ENCODE measurements at places on chromosomes 2 and 18.
A peak's percentile ranks its signal among the peaks of the same experiment; 100 is the strongest.

DNA sequence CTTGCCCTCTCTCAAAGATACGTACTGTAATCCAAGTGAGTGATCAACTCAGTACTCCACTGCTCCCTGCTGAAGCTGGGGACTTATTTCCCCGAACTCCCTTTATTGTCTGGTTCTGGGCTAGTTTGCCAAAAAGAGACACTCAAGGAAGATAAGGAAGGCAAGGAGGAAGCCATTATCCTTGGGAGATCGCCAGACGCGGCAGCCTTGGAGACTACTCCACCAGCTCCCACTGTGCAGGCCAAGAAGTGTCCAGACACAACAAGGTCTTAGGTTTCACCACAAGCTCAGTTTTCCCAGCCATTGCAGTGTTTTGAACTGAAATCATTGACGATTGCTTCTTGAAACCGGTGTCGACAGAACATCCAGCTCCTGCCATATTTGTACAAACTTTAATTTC lies 439.6 kb upstream of the UBE2E3 start:
- DNase-seq: no peak

- DNase-seq: no peak
Measured at GRCh38 chr2:240229603-240230235, 89.3 kb upstream of the OTOS start.

GRCh38 chr2:205932861-205933260 lies 153.1 kb downstream of the INO80D start:
- DNase-seq: no peak

GRCh38 chr2:112159454-112159921 lies 21.3 kb downstream of the FBLN7 start:
- DNase-seq: no peak

DNA sequence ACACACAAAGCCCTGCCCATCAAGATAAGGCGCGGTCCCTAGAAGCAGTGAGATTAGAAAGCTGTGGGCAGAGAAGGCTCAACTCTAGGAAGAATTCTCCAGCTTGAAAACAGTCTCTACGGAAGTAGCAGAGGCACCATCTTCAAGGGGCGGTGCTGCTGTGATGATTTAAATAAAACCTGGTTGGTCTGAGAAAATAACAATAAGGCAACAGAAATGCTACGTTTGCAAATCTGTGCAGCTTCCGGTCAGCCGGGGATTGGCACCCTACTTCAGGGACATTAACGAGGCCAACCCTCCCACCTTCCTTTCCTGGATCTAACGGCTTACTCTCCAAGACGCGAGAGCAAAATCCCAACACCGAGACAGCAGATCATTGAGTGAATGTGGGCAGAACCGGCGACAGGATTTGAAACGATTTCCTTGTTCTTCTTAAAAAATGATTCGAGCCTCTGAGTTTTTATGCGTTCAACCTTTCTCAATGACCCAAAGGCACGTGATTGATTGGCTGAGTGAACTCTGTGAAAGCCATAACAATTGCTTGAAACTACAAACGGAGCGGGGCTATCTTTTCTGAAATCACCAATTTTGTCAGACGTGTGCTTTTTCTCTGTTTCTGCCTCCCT lies 93.7 kb upstream of the ZNF516 start:
- DNase-seq: no peak

DNA sequence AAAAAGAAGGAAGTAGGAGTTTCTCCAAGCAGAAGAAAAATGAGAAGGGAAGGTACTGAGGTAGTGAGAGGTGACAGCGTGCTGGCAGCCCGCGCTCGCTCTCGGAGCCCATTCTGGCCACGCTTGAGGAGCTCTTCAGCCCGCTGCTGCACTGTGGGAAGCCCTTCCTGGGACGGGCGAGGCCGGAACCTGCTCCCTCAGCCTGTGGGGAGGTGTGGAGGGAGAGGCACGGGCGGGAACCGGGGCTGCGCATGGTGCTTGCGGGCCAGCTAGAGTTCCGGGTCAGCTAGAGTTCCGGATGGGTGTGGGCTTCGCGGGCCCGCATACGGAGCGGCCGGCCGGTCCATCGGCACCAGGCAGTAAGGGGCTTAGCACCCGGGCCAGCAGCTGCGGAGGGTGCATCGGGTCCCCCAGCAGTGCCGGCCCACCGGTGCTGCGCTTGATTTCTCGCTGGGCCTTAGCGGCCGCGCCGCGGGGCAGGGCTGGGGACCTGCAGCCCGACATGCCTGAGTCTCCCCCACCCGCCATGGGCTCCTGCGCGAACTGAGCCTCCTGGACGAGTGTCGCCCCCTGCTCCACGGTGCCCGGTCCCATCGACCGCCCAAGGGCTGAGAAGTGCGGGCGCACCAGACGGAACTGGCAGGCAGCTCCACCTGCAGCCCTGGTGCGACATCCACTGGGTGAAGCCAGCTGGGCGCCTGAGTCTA lies 11.1 kb upstream of the CYS1 start:
- DNase-seq: no peak

- no peak for DNase-seq
Measured at GRCh38 chr2:133407341-133407740, 160.9 kb downstream of the NCKAP5 start.

DNA sequence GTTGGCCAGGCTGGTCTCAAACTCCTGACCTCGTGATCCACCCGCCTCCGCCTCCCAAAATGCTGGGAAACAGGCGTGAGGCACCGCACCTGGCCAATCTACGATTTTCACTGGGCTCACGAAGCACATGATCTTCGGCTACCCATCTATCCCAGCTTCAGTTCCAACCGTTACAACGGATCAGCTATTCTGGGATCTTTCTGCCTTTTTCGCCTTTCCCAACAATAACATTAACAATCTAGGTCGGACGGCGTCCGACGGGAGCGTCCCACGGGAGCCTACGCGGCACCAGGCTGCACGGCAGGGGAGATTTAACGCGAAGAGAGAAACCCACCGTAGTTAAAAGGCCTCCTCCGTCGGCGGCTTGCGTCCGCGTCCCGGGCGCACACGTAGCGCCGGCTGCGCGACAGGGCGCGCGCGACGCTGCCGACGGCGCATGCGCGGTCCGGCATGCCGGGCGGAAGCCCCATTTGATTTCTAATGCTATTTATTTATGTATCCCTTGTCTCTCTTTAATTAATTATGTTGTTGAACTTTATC lies at the start of gene MSL3B:
MSL3B (minus strand) TSS at position 394 of the 540 bp plus-strand sequence.
- DNase-seq: no peak

DNA sequence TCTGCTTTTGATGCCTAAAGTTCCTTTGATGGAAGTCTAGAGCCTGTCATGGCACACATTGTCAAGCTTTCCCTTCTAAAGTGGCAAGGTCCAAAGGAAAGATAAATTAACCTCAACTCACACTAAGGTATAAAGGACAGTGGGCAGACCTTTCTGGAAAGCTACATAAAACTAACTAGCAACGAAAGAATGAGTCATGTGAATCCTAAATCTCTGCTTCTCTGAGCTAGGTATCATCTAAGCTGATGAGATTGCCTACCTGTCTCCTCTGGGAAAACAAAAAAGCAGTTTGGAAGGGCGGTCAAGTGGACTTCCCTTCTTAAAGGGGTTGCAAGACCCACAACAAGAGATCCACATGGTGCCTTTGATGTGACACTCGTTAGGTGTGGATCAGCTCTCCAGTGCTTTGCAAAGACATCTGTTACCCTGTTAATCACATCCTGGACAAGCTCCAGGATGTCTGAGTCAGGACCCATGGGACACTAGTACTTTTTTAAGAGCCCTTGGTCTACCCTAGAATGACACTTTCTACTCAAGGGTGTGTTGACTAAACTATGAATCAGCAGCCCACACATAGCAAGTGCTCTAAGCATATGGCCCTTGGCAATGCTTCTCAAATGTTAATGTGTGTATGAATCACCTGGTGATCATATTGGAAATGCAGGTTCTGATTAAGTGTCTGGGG lies 173.5 kb downstream of the ALK start:
- DNase-seq: peak; percentile 68

GRCh38 chr2:128412181-128412871 lies 93.7 kb upstream of the HS6ST1 start:
- no peak for DNase-seq

DNA sequence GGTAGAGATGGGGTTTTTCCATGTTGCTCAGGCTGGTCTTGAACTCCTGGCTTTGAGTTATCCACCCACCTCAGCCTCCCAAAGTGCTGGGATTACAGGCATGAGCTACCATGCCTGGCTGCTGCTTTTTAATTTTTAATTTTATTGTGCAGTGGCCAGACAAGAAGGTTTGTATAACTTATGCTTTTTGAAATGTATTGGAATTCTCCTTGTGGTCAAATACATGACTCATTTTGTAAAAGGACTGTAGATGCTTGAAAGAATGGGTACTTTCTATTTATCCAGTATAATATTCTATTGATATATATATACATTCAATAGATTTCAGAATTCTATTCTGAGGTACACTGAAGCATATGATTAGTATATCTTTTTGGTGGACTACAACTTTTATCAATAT lies 82.6 kb upstream of the ST3GAL5 start:
- peak; percentile 35 for DNase-seq

DNA sequence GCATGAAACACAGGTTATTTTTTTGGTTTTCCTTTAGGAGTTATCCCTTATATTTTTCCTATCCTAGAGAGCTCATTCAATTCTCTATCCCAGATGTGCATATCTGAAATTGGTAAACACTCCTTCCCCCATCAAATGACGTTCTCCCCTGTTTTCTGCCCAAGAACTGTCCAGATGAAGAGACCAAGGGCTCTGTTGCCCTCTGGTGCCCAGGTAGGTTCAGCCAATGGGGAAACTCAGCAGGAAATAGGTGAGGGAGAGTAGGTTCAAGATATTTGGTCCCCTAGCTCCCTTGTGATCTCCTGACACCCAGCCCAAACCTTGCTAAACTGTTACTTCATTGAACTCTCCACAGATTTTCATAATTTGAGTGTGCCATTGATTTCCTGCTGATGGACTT lies 14.1 kb upstream of the INO80C start:
- DNase-seq: no peak

DNA sequence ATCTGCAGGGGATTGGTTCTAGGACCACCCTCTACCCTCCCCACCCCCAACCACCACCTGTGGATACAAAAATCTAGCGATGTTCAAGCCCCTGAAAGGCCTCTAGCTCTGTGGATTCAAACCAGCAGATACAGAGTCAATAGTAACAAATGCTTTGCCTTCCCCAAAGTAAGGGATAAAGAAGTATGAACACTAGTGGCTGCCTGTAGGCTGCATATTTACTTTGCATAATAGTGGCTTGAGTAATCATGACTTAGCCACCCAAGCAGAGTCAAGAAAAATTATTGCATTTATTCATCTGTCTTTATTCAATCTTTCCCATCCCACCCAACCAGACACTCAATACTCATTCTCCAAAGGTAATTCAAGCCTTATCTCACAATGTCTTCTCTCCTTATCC lies 43.8 kb downstream of the SOCS6 start:
- DNase-seq: no peak

- no peak for DNase-seq
Measured at GRCh38 chr2:120605231-120605935, 130.3 kb upstream of the GLI2 start.

DNA sequence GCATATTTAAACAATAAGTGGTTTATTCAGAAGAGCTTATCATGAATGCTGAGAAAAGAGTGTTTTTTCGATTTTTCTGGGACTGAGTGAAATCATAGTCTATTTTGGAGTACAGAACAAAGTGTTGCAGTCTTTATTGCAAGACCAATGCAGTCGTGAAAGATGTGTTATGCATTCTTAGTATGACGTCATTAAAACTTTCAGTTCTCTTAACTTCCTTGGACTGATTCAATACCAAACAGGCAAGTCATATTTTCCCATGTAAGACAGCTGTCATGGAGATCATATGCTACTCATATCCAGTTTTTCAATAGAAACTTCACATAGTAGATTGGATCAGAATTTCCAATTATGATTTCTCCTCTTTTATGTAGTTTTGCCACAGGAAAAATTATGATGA lies 92.6 kb downstream of the RIT2 start:
- DNase-seq: no peak

DNA sequence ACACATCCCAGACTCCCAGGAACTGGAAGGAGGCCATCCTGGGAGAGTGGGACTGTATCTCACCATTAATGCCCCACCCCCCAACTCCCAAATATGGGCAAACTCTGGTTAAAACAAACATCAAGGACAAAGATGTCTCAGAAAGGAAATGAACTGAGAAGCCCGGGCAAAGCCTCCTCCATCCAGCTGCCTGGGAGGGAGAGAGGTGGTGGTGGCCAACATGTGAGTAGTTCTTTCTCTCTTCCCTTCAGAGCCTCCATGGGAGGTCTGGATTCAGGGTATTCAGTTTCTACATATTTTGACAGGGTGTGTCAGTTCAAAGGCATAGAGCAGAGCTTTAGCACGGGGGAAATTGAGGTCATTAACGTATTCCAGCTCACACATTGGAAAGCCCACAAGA lies 57.5 kb downstream of the CXCR4 start:
- DNase-seq: no peak

GRCh38 chr2:181178823-181179412 lies 198.5 kb downstream of the UBE2E3 start:
- DNase-seq: no peak

DNA sequence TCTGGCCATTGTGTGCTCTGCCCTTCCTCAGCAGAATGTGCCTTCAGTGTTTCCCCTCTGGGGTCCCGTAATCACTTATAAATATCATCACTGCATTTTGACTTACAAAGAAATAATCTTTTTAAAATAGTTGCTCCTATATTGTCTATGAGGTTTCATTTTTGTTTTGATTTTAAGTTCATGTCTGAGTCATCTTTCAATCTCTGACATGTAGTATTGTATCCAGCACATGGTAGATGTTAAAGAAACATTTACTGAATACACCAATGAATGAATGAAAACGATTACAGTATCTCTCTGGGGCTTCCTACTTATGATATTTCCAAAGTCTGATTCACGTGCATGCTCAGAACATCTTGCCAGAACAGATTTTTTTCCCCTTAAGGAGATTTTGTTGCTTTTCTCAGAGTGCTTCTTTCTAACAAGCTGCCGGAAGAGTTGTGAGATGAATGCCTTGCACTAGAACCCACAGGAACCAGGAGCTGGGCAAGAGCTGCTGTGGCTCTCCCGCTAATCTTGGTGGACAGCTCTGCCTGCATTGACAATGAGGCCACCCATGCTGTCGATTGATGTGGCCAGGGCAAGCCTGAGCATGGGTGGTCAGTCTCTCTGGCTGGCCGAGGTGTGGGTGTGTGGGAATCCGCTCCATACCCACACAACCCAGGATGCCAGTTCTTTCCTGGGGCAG lies 199.4 kb downstream of the CYRIA start:
- DNase-seq: no peak

DNA sequence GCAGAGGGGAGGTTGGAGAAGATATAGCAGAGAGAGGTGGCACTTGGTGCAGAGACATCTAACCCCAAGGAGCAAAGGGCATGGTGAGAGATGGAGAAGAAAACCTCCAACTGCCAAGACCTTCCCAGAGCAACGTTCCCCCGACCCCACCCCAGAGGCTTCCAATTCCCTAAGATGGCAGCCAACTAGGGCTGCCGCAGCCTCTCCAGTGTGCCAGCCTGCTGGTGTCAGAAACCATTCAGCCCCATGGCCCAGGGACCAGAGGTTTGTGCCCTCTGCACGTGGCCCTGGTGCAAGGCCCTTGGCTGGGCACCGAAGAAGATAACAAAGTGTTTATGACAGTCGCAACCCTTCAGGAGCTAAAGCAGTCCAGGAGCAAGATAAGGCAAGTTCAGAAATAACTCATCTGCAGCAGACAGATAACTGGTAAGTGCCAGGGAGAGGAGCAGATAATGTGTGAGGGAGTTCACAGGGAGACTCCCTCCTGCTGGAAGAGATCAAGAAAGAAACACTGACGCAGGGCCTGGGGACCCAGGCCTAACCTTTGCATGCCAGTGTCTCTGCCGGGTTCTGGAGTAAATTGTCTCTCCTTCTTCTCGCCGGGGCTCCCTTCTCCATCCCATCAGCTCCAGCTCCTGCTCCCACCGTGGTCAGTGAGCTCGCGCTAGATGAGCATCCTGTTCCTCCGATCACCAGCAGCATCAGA lies 66.1 kb upstream of the ID2 start:
- DNase-seq: no peak

GRCh38 chr2:106054880-106055655 lies 139.0 kb downstream of the UXS1 start:
- no peak for DNase-seq

Measured in non-pigmented ciliary epithelial cell (primary cell).